ENCODE measurements at places on chromosomes 4 and X.

DNA sequence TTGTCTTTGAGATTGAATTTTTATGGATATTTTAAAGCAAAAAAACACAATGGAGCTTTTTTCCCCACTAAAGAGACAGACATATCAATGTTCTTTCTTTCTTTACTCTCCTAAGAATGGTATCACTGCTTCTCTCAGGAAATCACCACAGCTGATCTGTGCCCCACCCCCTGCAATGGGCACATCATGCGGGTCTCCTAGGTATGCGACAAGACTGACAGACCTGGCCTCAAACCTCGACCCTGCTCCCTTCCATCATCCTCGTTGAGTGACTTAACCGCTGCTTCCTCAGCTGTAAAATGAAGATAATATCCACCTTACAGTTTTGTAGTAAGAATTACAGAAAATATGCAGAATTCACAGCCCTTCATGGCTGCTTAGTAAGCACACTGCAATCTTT is 58.3 kb downstream of the LEF1 start:
- no peak for DNase-seq

DNA sequence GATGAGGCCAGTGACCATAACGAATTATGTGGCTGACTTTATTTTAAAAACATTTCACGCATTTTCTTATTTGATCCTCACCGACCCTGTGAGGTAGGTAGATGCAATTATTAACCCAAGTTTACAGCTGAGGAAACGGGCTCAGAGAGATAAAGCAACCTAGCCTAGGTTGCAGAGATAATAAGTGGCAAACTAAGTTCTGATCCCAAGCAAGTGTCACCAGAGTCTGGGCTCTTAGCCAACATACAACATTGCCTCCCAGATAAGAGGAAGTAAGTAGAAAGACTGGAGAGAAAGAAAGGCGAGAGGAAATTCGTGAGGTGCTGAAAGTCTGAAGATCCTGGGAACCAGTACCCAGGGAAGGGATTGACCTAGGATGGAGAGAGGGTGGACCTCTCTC is 77.4 kb upstream of the GPR50 start:
- no peak for DNase-seq

DNA sequence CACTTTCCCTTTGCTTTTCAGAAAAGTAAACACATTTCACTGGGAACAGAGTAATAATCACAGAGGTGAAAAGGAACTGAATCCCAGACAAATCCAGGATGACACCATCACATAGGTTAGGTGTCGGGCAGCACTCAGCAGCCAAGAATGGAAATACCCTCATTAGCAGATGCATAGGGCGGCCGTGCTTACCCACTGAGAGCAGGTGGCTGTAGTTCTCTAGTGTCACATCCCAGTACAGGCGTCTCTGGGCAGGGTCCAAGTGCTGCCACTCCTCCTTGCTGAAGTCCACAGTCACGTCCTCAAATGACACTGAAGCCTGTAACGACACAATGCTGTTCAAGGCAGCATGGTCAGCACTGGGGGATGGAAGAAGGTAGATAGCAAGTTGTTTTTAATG is 26.9 kb downstream of the ZNF41 start:
- DNase-seq, result no peak

DNA sequence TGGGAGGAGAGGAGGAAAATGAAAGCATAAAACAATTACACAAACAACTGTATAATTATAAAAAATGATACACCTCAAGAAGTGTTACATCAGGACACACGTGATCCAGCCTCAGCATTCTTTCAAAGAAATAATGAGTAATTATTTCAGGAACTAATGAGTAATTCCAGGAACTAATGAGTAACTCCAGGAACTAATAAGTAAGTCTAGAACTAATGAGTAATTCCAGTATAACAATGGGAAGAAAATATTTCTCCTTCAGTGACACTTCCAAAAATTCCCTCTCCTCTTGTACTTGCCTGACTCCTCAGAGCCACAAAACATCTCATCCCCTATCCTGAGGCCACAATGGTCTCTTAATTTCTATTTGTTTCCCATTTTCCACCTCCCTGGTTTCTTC is 63.5 kb upstream of the COL25A1 start:
- no peak for DNase-seq

DNA sequence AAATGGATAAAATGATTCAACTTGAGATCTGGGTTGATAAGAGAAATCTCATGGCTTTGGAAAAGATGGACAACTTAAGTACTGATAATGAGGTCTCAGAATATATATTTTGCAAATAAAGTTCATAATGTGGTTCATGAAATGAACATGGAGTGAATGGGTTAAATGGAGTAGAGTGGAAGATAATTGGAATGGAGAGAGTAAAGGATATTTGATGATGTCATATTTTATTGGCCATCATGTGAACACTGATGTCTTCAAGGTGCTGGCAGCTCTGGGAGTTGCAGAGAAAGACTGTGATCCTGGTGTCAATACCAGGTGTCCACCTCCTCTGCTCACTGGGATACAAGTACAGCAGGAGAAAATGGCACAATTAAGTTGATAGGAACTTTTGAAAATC is 133.9 kb upstream of the ZXDA start:
- no peak for DNase-seq

DNA sequence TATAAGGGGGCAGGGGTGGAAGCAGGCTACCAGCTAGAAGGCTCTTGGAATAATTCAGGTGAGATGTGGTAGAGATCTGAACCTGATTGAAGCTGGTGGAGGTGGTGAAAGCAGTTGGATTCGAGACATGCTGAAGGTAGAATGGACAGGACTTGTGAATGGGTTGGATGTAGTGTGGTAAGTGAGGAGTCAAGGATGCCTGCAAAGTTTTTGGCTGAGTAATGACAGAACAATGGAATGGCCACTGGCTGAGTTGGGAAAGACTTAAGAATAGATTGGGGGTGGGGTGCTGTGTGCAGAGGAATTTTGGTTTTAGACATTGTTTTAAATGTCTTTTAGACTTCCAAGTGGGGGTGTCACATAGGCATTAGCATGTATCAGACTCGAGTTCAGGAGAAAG is 33.5 kb downstream of the HPF1 start:
- DNase-seq, result no peak

- DNase-seq, result no peak
Observed at GRCh38 chrX:40156470-40157227, 58.9 kb upstream of the BCOR start.

DNA sequence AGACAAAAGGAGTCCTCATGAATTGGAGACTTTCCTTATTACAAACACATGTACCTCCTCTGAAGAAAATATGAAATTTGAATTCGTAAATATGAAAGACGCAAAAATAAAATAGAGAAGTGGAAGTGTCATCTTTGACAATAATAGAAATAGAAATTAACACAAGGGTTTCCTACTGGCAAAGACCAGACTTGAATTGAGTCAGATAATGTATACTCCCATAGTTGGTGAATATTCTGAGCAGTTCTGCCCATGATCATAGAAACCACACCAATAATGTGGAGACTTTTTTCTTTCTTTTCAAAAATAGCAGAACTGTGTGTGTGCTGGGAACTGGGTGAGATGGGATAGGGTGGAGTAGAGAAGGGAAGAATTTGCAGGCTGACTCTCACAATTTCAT is 277.7 kb upstream of the TET2 start:
- DNase-seq, result no peak

GRCh38 chr4:47155919-47156318 is 124.6 kb downstream of the GABRB1 start:
- DNase-seq, result no peak

GRCh38 chr4:68803013-68803412 is 12.8 kb upstream of the UGT2B10 start:
- no peak for DNase-seq

GRCh38 chr4:73985528-73985852 is 2.5 kb downstream of the PPBP start:
- no peak for DNase-seq

- DNase-seq, result no peak
Observed at GRCh38 chr4:109816082-109816442, 500 bp downstream of the GAR1 start.

DNA sequence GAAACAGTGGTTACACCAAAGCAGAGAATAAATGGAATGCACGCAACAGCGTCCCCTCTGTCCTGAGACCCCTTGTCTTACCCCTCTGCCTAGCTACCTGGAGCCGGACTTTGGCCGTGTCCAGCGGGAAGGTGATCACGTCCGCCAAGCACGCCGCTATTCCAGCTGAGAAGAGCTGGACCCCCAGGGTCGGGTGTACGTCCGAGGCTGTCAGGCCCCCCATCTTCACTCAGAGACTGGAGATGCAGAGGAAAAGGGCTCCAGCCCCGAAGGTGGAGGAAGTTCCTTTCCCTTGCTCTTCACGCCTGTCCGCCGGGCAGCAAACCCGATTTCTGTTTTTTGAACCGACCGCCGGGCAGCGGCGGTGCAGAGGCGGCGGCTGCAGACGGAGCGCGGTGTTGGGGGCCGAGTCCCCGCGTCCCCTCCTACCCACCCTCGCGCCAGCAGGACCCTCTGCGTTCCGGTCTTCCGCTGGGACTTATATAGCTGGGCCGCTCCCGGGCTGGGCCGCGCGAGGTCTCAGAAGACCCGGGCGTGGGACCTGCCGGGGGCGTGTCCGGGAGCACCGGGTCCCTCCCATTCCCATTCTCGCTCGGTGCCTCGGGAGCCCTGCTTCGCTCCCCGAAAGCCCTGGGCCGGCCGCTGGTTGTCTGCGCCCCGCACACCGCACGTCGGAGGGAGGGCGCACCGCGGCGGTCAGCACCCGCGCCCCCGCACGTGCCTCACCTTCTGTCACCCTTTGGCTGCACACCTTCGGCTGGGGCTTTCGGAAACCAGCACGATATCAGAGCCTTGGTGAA is at the start of gene UCP1:
Gene UCP1 (minus strand): TSS at position 455 of the 800 bp plus-strand sequence. CDS start 232 bp downstream, at position 223.
- no peak for DNase-seq

DNA sequence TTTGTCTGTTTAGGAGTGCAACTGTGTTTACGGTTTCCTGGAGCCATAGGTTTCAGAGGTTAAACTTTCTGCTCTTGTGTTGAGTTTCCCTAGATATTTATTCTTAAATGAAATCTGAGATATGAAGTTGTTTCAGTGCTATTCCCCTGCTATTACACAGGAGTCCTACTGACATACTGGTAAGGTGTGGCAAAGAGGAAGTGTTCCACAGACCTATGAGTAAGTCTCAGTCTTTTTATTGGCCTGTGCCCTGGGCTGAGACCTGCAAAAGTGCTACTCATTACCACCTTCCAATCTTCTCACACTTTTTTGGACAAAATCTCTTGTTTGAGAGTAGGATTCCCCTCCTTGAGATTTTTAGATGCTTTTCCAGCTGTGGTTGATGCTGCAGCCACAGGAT is 35.6 kb upstream of the MAGEA8 start:
- no peak for DNase-seq

- no peak for DNase-seq
Observed at GRCh38 chr4:5772528-5773270, 61.7 kb downstream of the EVC start.

DNA sequence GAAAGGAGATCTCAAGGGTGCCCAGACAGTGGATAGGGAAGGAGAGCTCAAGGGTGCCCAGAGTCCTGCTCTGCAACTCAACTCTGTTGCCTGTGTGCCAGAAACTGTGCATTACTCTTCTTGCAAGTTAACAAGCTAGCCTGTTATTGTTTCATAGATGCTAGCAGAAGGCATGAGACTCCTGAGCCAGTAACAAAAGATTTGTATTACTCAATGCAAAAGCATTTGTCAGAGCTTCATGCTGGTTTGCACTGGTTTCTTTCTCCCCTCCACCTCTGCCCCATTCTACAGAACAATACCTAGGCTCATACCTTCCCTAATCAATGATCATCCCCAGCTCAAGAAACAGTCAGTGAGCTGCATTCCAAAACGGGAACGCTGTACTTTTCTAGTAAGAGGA is 124.5 kb upstream of the NEIL3 start:
- no peak for DNase-seq

GRCh38 chrX:77087529-77088169 is 359.5 kb upstream of the FGF16 start:
- no peak for DNase-seq

DNA sequence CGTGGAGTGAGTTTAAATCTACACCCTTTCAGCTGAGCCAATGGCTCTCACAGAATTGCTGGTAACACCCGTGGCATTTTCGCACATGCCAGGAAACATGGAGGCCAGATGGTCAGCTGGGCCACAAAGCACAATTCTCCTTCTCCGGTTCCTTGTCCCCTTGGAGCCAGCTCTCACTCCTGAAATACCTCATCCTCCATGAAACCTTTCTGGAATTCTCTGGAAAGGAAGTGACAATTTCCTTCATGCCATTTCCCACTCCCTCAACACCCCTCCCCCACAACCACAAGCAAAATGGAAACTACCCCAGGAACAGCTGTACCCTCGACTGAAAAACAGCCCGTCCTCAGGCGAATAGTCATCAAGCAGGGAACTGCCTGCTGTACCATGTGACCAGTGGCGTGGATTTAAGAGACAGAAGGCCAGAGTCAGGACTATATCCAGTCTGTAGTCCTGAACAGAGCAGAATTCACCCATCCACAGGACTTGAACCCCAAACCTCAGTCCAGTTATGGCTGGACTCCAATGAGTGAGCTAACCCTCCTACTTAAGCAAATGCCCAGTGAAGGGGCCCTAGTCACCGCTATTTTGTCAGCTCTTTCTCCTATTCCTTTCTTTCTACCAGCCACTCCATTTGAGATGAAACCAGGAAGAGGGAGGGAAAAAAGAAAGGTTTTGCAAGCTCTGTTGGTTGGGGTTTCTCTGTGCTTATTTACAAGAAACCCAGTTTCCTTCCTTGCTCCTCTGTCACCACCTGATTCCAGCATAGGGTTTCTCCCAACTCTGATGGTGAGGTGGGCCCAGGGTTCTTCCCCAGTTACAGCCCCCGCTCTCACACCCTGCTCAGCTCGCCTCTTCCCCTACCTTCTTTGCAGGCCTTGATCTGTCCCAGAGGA is 24.5 kb downstream of the ELF4 start:
- no peak for DNase-seq

- no peak for DNase-seq
Observed at GRCh38 chrX:8424912-8425311, 39.7 kb upstream of the VCX3B start.

GRCh38 chr4:188660796-188661195 is 521.6 kb downstream of the TRIML1 start:
- DNase-seq, result no peak

DNA sequence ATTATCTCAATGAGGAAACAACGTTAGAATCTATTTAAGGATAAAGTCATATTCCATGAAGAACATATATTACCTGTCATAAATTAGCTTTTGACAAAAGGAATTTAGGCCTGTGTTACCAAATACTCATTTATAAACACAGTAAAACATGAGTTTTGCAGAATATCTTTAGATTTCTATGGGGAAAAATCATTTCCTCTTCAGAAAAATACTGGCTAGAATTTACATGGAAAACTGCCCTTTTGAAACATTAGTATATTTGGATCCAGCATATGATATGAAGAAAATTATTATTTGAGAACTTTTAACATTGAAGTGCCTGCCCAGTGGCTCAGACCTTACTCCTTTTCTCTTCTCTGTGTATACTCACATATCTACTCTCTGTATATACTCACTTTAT is 131.4 kb upstream of the NEIL3 start:
- no peak for DNase-seq

GRCh38 chr4:136918772-136919171 is 613.5 kb downstream of the PCDH18 start:
- DNase-seq, result no peak

GRCh38 chrX:21610168-21610567 is 48.0 kb downstream of the KLHL34 start:
- DNase-seq, result no peak

GRCh38 chr4:152460488-152460887 is 75.4 kb downstream of the FBXW7 start:
- no peak for DNase-seq

Data from bone marrow (tissue), 2 donors.